ENCODE measurements at places on chromosomes 2 and 18.

- DNase-seq = no peak
Observed at GRCh38 chr18:48601343-48601742, 62.5 kb downstream of the CTIF start.

GRCh38 chr2:191451116-191451515, 205.9 kb downstream of the MYO1B start:
- no peak for DNase-seq

GRCh38 chr2:192126912-192127311, 67.8 kb downstream of the TMEFF2 start:
- no peak for DNase-seq

GRCh38 chr2:238895361-238895882, 47.5 kb downstream of the TWIST2 start:
- DNase-seq = no peak

GRCh38 chr2:164722616-164723338, 101.5 kb upstream of the GRB14 start:
- no peak for DNase-seq

DNA sequence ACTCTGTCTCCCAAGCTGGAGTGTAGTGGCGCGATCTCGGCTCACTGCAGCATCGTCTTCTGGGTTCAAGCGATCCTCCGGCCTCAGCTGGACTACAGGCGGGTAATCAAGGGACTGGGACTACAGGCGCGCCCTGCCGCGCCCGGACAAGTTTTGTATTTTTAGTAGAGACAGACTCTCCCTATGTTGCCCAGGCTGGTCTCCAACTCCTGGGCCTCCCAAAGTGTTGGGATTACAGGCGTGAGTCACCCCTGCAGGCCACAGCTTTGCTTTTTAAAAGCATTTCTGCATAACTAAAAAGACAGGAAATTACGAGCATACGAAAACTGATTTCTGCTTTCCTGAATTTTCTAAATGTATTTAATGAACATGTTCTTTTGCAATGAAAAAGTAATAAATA, 916 bp upstream of the OSBPL1A start:
- no peak for DNase-seq

GRCh38 chr2:239674101-239674980, 273.5 kb upstream of the HDAC4 start:
- no peak for DNase-seq

DNA sequence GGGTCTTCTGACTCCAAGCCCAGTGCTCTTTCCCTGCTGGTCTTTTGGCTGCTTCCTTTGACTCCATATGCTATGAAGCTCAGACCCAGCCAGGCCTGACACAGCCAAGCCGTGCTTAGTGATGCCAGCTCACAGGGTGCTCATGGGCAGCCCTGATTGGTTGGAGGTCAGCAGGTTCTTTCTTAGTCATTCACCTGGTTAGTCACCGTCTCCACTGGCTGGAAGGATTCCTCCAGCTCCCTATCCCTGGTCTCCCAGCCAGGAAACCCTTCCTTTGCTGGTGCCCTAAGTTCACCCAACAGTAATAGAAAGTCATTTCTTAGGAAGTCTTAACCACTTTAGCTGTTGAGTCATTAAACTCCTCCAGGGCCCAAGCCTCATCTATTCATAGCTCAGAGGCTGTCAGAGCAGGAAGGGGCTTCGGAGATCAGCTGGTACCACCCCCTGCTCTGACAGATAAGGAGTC, 3.9 kb downstream of the KCNK3 start:
- DNase-seq = peak; percentile 32

DNA sequence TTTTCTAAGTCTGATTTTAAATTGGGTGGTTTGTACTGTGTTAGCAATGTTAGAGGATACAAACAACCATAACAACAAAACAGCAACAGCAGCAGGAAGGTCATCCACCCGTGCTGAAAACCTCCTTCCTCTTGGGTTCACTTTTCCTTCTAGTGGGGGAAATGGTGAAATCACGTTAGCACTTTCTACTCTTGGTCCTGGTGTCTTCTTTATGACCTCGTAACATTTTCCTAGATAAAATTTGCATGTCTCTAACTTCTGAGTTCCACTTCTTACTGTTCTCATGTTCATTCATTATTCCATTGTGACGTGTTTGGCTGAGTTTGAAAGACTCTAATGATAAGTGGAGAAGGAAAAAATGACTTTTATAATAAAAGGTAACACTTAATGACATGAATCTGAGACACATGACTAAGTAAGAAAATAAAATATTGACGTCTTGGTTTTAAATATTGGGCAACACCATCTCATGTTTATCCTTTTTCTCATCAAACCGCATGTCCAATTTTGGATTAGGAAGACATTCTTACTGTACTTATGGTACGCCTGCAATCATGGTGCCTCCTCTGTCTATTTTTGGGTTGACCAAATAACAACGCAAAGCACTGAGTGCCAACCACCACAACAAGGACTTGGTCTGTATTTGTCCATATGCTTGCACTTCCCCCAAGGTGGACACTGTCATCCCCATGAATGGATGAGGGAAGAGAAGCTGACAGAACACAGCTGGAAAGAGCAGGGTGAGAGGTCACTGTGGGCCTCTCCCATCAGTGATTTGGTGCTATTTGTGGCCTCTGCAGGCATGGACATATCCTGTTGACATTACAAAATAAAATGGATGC, 25.7 kb upstream of the IL1R1 start:
- DNase-seq = no peak

- DNase-seq = no peak
Observed at GRCh38 chr18:58792086-58792485, 72.6 kb upstream of the ZNF532 start.

- DNase-seq = no peak
Observed at GRCh38 chr2:108614043-108614545, 79.8 kb downstream of the LIMS1 start.

GRCh38 chr18:48006415-48007175, 76.1 kb upstream of the SMAD2 start:
- no peak for DNase-seq

GRCh38 chr2:136439064-136439676, 321.2 kb upstream of the CXCR4 start:
- no peak for DNase-seq

DNA sequence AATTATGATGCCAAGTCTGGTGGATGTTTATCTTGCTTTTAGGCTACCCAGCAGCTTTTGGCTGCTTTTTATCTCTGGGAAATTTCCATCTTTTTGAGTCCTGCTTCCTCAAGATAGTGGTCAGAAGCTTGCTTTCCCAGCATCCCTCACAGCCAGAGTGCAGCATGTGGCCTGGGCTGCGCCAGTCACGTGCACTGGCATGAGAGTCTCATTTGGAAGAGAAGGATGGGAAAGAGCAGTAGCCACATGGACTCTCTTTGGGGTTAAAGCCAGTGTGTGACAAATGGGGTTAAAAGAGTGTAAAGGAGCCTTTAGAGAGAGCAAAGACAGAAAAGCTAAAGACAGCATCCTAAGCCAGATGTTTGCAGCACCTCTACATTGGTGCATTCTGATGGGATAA, 12.7 kb downstream of the GPR39 start:
- no peak for DNase-seq

GRCh38 chr2:208280933-208281332, 14.9 kb downstream of the PIKFYVE start:
- DNase-seq = no peak

Data from head of caudate nucleus (tissue), 42 donors.